Activated CD8-positive, alpha-beta memory T cell treated with anti-CD3 and anti-CD28 coated beads for 4 hours (primary cell): ENCODE measurements at places on chromosomes 5 and 9.
A peak's percentile ranks its signal among the peaks of the same experiment; 100 is the strongest.

GRCh38 chr9:78664370-78664769 lies 367.4 kb downstream of the PSAT1 start:
- no peak for DNase-seq

DNA sequence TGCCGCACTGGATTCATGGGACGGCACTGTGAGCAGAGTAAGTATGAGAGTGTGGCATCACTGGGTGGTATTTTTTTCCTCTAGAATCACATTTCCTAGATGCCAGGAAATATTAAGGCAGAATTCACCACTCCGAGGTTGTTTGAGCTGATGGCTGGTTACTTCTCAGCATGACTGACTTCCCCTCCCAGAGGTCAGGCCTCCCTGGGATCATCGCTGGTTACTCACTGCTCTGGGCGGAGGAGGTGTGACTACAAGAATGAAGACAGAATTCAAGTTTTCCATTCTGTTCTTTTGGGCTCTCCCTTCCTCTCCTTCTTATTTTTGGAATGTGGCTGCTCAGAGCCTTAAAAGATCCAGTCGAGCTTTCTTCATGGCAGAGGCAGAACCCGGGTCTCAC lies 76.6 kb upstream of the PRRC1 start:
- DNase-seq = no peak

GRCh38 chr9:108628316-108628715 lies 227.5 kb downstream of the ACTL7B start:
- DNase-seq = no peak

DNA sequence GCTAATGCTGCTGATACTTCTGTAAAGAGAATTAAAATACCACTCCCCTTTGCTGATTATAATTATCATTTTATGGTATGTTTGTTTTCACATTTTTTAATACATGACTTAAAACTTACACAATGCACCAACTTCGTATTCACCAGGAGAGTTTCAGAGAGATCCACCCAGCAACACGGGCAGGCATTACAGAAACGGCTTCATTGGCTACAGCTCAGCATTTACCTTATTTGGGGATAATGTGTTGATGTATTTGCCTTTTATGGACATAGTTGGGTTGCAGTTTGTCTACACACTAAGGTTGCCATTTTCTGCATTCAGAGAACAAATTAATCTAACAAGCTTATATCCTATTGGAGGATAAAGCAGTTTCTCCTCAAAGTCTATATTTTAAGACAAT lies 423.6 kb downstream of the PRDM9 start:
- DNase-seq = no peak

GRCh38 chr5:116534964-116535651 lies 39.5 kb downstream of the SEMA6A start:
- no peak for DNase-seq

- DNase-seq = peak; percentile 4
Measured at GRCh38 chr5:147857302-147858129, 21.0 kb upstream of the SCGB3A2 start.

GRCh38 chr5:98776066-98776705 lies 2.7 kb downstream of the RGMB start:
- DNase-seq = no peak

DNA sequence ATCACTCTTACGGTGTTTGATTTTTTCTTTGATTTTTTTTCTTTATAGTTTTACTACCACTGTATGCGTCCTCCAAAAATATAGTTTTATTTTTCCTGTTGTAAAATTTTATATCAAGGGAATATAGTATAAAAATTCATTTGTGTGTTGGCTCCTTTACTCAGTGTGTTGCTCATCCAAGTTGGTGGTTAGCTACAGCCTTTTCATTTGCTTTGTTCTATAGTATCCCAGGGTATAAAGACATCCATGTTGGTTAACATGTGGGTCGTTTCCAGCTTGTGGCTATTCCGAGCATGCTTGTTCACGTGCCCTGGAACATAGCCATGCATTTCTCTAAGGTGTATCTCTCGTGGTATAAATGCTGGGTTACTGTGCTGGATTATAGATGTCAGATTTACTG lies 54.8 kb upstream of the DAB2 start:
- DNase-seq = no peak

GRCh38 chr5:119356612-119357188 lies 881 bp downstream of the TNFAIP8 start:
- DNase-seq = no peak

GRCh38 chr5:83124593-83124992 lies 47.2 kb downstream of the XRCC4 start:
- no peak for DNase-seq

GRCh38 chr5:39713250-39713916 lies 288.6 kb upstream of the DAB2 start:
- DNase-seq = no peak

DNA sequence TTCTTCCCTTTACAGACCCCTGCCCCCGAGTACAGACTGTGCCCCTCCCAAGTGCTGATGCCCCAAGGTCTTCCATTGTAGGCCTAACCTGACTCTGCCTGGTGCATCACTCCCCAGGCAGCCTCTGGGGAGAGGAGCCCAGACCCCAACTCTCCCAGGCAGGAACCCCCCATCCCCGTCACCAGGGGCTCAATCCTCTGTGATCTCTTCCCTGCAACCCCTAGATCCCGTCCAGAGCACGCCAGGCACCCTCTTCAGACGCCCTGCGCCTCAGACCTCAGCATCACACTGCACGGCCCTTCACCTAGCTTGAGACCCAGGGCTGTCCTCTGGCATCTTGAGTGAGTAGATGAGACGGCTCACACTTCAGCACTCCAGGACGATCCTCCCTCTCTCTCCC lies 6.4 kb upstream of the EGR1 start:
- no peak for DNase-seq

DNA sequence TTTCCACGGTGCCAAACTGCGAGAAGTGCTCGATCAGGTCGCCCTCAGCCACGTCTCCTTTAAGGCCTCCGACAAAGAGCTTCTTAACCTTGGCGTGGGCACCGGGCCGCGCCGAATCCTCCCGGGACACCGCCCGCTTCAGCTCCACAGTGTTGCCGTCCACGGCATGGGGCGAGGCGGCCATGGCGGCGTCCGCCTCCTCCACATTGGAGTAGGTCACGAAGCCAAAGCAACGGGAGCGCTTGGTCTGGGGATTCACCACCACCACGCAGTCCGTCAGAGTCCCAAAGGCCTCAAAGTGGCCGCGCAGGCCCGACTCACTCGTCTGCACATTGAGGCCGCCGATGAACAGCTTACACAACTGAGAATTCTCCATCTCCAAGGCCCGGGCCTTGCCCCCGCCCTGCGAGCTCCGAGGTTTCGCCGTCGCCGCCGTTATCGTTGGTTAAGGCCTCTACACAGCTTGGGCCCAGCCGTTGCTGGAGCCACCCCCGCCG lies 424 bp downstream of the HNRNPA0 start:
- DNase-seq = no peak

GRCh38 chr5:31993165-31993961 lies 180.8 kb downstream of the GOLPH3 start:
- DNase-seq = no peak

- no peak for DNase-seq
Measured at GRCh38 chr5:13917061-13917460, 27.4 kb downstream of the DNAH5 start.

DNA sequence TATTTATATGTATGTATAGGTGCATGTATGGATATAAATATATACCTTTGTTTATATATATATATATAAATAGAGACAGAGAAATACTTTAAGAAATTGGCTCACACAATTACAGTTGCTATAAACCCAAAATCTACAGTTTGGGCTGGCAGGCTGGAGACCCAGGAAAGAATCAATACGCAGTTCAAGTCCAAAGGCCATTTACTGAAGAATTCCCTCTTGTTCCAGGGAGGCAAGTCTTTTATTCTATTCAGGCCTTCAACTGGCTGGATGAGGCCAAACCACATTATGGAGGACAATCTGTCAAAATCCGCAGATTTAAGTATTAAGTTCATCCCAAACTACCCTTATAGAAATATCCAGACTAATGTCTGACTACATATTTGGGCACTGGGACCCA lies 144.7 kb downstream of the ARL15 start:
- DNase-seq = no peak

- peak; percentile 63 for DNase-seq
Measured at GRCh38 chr5:132238169-132238744, 10.6 kb upstream of the P4HA2 start.
